Type B pancreatic cell (in vitro differentiated cells): ENCODE measurements at places on chromosomes 4 and X. TPM values are rescaled to one million over a fixed set of nuclear protein-coding genes. Genes with fewer than 3 reads are reported as not detected.

- no peak for DNase-seq
- no peaks in the 10 kb centered on the region for H3K27me3 ChIP-seq
- no peak overlapping the region for H3K4me3 ChIP-seq
Measured at GRCh38 chrX:31609130-31609529, 537.3 kb upstream of the FTHL17 start.

DNA sequence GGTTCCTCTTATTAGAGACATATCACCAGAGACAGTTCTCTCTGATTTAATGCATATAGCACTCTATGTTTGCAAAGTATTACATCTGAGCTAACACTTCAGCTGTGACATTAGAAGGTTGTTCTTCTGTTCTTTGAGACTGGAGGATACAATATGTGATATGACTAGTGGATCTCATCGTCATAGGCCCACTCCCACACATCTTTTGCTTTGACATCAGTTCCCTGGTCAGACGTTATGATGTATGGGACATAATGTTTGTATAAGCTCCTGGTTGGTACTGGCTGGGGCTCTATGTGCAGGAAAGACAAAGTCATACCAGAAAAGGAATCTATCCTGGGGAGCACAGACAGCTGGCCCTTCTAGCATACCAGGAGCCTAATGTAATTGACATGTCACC lies 57.7 kb upstream of the MAML3 start:
- no peak overlapping the region for H3K27ac ChIP-seq
- peaks cover 7% of the 10 kb centered on the region for H3K4me1 ChIP-seq
- H3K36me3 ChIP-seq, result no peaks in the 10 kb centered on the region
- DNase-seq, result no peak
- H3K27me3 ChIP-seq, result peaks cover 7% of the 10 kb centered on the region
- H3K4me3 ChIP-seq, result no peak overlapping the region

GRCh38 chr4:56530269-56531148 lies 24.9 kb downstream of the ARL9 start:
- H3K27ac ChIP-seq, result no peak overlapping the region
- H3K36me3 ChIP-seq, result no peaks in the 10 kb centered on the region
- no peak overlapping the region for H3K4me3 ChIP-seq
- peak; percentile 88 for DNase-seq
- no peaks in the 10 kb centered on the region for H3K4me1 ChIP-seq
- H3K27me3 ChIP-seq, result peaks cover 25% of the 10 kb centered on the region

Gene MANBA
- total RNA-seq, result 32.4 and 38.0 TPM in 2 replicates

DNA sequence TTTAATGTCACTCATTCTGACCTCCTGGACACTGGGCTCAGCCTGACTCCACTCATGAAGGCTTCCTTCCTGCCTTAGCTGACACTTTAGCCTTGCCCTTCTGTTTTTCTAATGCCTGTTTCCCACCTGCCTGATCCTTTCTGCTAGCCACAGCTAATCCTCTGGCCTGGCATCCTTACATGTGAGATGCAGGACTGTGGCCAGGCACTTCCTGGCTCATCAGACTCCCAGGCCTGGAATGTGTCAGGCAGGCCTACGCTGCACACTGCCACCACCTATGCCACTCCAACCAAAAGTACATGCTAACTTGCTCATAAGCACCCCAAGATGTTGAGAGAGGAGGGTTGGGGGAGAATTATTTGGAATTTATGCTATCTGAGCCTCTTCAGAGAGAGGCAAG lies 138.8 kb upstream of the NALF2 start:
- no peaks in the 10 kb centered on the region for H3K36me3 ChIP-seq
- H3K27ac ChIP-seq, result no peak overlapping the region
- DNase-seq, result no peak
- no peaks in the 10 kb centered on the region for H3K27me3 ChIP-seq
- H3K4me1 ChIP-seq, result peaks cover 9% of the 10 kb centered on the region

GRCh38 chrX:72620550-72621145 lies 48.0 kb upstream of the HDAC8 start:
- no peak overlapping the region for H3K4me3 ChIP-seq
- H3K36me3 ChIP-seq, result peaks cover 6% of the 10 kb centered on the region
- H3K4me1 ChIP-seq, result no peaks in the 10 kb centered on the region

- no peak for DNase-seq
- H3K27me3 ChIP-seq, result peaks cover 24% of the 10 kb centered on the region
Measured at GRCh38 chrX:153836921-153837320, 6.6 kb upstream of the PDZD4 start.

DNA sequence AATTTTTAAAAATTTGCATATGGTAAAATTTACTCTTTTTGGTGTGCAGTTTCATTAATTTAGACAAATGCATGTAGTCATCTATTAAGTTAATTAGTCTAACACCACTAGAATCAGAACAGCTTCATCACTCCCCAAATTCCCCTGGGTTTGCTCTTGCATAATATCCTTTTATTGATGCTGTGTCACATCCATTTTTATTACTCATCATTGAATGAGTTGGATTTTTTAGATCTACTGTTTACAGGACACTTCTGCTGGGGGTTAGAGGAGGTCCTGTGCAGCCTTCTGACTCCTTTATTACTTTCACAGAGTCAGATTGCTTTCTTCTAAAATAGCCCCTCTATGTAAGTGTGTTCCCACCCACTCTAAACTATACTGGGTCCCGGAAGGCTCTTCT lies 65.9 kb downstream of the MTHFD2L start:
- no peak overlapping the region for H3K27ac ChIP-seq
- no peaks in the 10 kb centered on the region for H3K27me3 ChIP-seq
- no peak for DNase-seq

- peak overlapping the region; percentile 70 for H3K4me3 ChIP-seq
- DNase-seq, result no peak
- no peaks in the 10 kb centered on the region for H3K27me3 ChIP-seq
- H3K4me1 ChIP-seq, result peaks cover 23% of the 10 kb centered on the region
- peak overlapping the region; percentile 83 for H3K27ac ChIP-seq
Measured at GRCh38 chr4:183831026-183831446, 74.1 kb upstream of the STOX2 start.

Gene UNC5C
- 20.5 and 95.0 TPM in 2 replicates for total RNA-seq

GRCh38 chr4:158861766-158862165 lies 92.9 kb downstream of the FNIP2 start:
- no peak overlapping the region for H3K27ac ChIP-seq
- H3K36me3 ChIP-seq, result peaks cover 29% of the 10 kb centered on the region
- no peaks in the 10 kb centered on the region for H3K27me3 ChIP-seq
- DNase-seq, result no peak
- H3K4me3 ChIP-seq, result no peak overlapping the region

GRCh38 chr4:1246901-1247863 lies 1.7 kb downstream of the CTBP1 start:
- peaks cover 17% of the 10 kb centered on the region for H3K36me3 ChIP-seq
- peak; percentile 66 for DNase-seq
- H3K27ac ChIP-seq, result peak overlapping the region; percentile 92
- H3K4me3 ChIP-seq, result peak overlapping the region; percentile 89
- H3K4me1 ChIP-seq, result peaks cover 26% of the 10 kb centered on the region
- no peaks in the 10 kb centered on the region for H3K27me3 ChIP-seq

DNA sequence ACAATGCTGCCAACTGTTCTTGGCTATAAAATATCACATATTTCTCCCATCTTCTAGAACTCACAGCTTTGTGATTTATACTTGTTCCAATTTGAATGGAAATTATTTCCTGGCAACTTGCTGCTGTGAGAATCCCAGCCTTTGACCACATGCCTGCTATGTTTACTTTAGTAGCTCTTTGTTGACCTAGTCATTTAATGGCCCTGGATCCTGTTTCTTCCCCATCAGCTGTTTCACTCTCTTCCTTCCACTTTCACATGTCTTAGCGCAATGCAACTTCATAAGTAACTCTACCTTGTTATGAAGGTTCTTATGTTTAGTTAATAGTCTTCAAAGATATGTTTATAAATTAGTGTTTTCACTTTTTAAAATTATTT lies 1973.6 kb upstream of the AGA start:
- H3K27ac ChIP-seq, result no peak overlapping the region
- peaks cover 5% of the 10 kb centered on the region for H3K27me3 ChIP-seq
- peaks cover 16% of the 10 kb centered on the region for H3K4me1 ChIP-seq
- H3K36me3 ChIP-seq, result no peaks in the 10 kb centered on the region

DNA sequence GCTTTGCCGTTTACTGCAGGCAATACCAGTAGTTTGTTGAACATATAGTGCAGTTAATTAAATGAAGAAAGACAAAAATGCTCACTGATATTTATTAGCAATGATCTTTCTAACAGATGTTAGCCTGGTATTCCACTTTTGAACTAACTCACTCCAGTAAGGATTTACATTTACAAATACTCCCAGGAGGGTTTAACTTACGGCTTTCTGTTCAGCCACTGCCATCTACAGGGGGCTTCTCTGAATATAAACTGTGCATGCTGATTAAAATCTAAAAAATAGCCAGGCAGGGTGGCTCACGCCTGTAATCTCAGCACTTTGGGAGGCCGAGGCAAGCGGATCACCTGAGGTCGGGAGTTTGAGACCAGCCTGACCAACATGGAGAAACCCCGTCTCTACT lies 2.2 kb upstream of the SRD5A3 start:
- H3K4me3 ChIP-seq, result no peak overlapping the region
- no peaks in the 10 kb centered on the region for H3K27me3 ChIP-seq
- H3K36me3 ChIP-seq, result no peaks in the 10 kb centered on the region
- no peak overlapping the region for H3K27ac ChIP-seq

GRCh38 chrX:1358793-1359476 lies 22.4 kb downstream of the IL3RA start:
- H3K4me3 ChIP-seq, result no peak overlapping the region
- H3K36me3 ChIP-seq, result peaks cover 6% of the 10 kb centered on the region
- H3K27ac ChIP-seq, result no peak overlapping the region
- H3K27me3 ChIP-seq, result no peaks in the 10 kb centered on the region
- DNase-seq, result no peak

DNA sequence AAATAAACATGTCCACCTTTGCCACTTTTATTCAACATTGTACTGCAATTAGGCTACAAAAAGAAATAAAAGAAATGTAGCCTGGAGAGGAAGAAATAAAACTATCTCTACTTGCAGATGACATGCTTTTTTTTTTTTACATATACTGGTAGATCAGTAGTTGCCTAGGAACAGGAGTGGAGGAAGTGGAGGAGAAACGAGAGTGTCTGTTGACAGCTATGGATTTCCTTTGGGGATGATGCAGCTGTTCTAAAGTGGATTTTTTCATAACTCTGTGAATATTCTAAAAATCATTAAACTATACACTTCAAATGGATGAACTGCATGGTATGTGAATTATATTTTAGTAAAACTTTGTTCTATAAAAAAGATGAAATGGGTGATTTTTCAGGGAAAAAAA lies 116.4 kb downstream of the ANAPC4 start:
- H3K27me3 ChIP-seq, result no peaks in the 10 kb centered on the region
- DNase-seq, result no peak
- no peaks in the 10 kb centered on the region for H3K36me3 ChIP-seq
- no peak overlapping the region for H3K4me3 ChIP-seq
- H3K27ac ChIP-seq, result no peak overlapping the region

Gene OTC
- total RNA-seq, result 3.2 and 12.9 TPM in 2 replicates

Gene SLC6A8
- 19.9 and 56.8 TPM in 2 replicates for total RNA-seq

Gene ADAD1
- not detected in 2 replicates for total RNA-seq

Gene ANKRD17
- 76.5 and 77.7 TPM in 2 replicates for total RNA-seq

Gene SHROOM2
- 8.4 and 16.2 TPM in 2 replicates for total RNA-seq

GRCh38 chrX:71543316-71543715 lies 10.4 kb downstream of the OGT start:
- DNase-seq, result no peak
- no peak overlapping the region for H3K27ac ChIP-seq
- H3K27me3 ChIP-seq, result no peaks in the 10 kb centered on the region
- H3K4me3 ChIP-seq, result no peak overlapping the region
- H3K36me3 ChIP-seq, result peaks cover 19% of the 10 kb centered on the region
- H3K4me1 ChIP-seq, result peaks cover 4% of the 10 kb centered on the region

- DNase-seq, result no peak
- no peak overlapping the region for H3K27ac ChIP-seq
- no peak overlapping the region for H3K4me3 ChIP-seq
- no peaks in the 10 kb centered on the region for H3K4me1 ChIP-seq
- H3K36me3 ChIP-seq, result no peaks in the 10 kb centered on the region
- no peaks in the 10 kb centered on the region for H3K27me3 ChIP-seq
Measured at GRCh38 chr4:172011196-172011595, 198.0 kb downstream of the GALNTL6 start.
